C1 segment of cervical spinal cord (tissue), 14 donors: ENCODE measurements at places on chromosomes 4 and X.

GRCh38 chr4:49018718-49019295, 32.7 kb downstream of the CWH43 start:
- no peak for DNase-seq

DNA sequence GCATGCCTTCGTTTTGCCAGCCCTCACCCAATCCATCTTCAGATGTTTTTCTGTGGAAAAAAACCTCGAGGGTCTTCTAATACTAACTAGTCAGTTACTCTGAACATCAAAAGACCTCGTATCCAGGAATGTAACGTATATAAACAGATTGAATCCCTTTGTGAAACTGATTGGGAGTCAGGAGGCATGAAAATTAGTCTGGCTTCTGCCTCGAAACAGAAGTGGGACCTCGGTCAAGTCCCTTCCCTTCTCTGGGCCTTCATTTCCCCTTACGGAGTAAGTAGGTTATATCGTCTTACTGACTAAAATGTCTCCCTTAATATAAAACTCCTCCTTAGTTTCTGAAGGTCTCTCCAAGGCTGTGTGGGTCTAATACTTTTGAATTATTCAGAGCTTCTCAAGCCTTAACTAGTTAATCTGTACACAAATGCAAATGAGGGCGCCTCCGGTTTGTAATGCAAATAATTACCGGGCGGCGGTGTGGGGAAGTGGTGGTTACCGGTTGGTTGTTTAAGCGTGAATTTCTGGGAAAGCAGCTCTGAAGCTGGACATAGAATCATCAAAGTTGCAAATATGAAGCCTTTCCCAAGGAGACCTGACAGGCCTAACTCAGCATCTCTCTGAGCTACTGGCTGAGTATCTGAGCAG, 11.4 kb upstream of the NKRF start:
- DNase-seq: no peak

- no peak for DNase-seq
Measured at GRCh38 chr4:37439809-37440474, 195.4 kb downstream of the NWD2 start.

GRCh38 chr4:2968381-2968780, 5.0 kb downstream of the GRK4 start:
- DNase-seq: no peak

DNA sequence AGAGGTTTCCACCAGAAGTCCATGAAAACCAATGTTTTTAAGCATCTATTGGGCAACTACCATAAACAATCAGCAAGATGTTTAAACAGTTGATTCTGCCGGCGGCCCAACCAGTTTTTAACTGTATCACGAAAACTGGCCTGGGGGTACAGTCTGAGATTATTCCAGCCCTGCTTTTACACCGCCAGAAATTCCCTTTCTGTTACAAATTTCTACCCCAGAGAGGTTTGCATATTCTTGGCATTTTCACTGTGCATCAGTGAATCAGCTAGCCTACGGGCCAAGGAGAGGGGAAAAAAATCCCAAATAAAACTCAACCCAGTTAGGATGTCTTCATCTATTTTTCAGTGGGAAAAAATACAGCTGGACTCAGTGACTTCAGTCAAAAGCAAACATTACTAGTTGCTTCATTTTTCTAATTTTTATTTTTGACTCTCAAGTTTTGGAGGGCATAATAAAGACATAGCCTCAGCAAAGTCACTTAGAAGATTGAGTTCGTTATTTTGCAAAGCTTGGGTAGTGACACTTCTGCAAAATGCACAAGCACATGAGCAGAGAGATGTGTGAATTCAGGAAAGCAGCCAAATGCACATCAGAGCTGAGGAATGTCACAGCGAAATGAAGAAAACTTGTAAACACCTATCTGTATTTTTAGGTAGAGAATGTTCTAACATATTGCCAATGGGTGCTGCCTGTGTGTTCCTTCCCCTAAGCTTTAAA, 167.8 kb upstream of the GK2 start:
- no peak for DNase-seq

GRCh38 chr4:40038977-40039376, 17.7 kb upstream of the N4BP2 start:
- DNase-seq: no peak
